ENCODE measurements at places on chromosomes 1 and 21.

GRCh38 chr1:74356493-74356892, 121.3 kb downstream of the TNNI3K start:
- no peaks in the 10 kb centered on the region for H3K27me3 ChIP-seq
- DNase-seq = no peak
- H3K36me3 ChIP-seq = no peaks in the 10 kb centered on the region

- DNase-seq = no peak
- no peak overlapping the region for H3K4me3 ChIP-seq
- no peaks in the 10 kb centered on the region for H3K4me1 ChIP-seq
- H3K36me3 ChIP-seq = peaks cover 36% of the 10 kb centered on the region
- no peak overlapping the region for H3K27ac ChIP-seq
These were observed 13.6 kb downstream of the THAP3 start for GRCh38 chr1:6638226-6638625.

DNA sequence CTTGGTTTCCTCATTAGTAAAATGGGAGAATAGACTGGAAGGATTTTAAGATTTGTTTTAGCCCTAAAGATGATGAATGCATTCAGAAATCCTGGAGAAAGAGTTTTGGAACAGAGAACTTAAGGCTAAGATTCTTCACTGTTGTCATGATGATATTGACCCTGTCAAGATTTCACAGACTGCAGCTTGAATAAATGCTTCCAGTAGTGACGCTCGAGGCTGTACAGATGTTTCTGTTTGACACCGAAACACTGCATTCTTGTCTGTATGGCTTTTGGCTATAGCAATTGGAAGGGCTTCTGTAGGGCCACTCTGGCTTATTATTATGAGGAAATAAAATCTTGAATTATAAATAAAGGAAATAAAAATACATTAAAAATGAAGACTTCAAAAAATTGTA, 25.7 kb downstream of the SIM2 start:
- H3K4me3 ChIP-seq = no peak overlapping the region
- no peaks in the 10 kb centered on the region for H3K36me3 ChIP-seq
- peaks cover 3% of the 10 kb centered on the region for H3K27me3 ChIP-seq

DNA sequence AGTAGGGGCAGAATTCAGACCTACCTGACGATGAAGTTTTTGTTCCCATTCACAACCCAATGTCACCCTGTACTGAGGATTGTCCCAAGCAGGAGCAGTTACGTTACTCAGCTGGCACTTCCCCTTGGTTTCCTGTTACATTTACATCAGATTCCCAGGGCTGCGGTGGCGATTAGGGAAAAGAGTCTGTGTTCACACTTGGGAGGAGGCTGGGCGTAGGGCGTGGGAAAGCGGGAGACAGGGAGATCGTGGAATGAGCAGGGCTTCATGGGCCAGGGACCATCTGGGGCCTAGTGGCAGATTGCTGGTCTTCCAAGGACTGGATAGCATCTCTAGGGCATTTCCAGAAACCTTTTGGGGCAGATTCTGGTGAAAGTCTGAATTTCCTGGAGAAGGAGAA, 39.0 kb downstream of the TBX19 start:
- no peak overlapping the region for H3K27ac ChIP-seq
- DNase-seq = no peak
- no peaks in the 10 kb centered on the region for H3K27me3 ChIP-seq
- peaks cover 17% of the 10 kb centered on the region for H3K4me1 ChIP-seq
- H3K36me3 ChIP-seq = peaks cover 2% of the 10 kb centered on the region

DNA sequence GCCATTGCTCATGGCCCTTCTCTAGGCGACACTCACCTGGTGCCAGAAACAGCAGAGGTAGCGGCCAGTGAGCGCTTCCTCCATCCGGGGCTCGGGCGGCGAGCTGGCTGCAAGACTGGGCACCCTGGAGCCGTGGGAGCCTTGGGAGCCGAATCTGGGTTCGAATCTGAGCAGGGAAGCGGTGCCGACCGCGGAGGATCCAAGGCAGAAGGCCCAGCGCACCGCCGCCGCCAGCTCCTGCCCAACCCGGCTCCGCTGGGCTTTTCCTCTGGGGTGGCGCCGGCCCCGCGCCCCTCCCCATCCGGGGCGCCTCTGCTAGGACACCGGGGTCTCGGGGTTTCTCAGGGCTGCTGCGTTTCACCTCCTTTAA, 1.7 kb upstream of the PRDM16 start:
- DNase-seq = no peak
- peaks cover 21% of the 10 kb centered on the region for H3K27me3 ChIP-seq
- no peaks in the 10 kb centered on the region for H3K36me3 ChIP-seq
- H3K27ac ChIP-seq = no peak overlapping the region

GRCh38 chr1:158076441-158076840, 83.0 kb downstream of the KIRREL1 start:
- no peak overlapping the region for H3K4me3 ChIP-seq
- no peaks in the 10 kb centered on the region for H3K4me1 ChIP-seq
- no peaks in the 10 kb centered on the region for H3K36me3 ChIP-seq
- H3K27me3 ChIP-seq = peaks cover 3% of the 10 kb centered on the region
- H3K27ac ChIP-seq = no peak overlapping the region

DNA sequence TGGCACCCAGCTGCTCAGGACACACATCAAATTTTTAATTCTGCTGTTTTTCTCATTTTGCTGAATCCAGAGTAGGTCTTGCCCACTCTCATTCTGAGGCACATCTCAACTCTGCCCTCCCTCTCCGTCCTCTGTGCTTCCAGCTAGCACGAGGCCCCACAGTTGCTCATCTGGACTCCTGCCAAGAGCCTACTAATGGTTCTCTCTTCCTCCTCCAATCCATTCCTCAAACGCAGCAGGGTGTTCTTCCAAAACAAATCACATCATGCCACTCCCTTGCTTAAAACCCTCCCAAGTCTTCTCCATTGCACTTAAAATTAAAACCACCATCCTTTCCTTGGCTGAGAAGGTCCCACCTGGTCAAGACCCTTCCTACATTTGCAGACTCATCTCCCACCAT, 49.8 kb upstream of the SCAF4 start:
- no peak for DNase-seq
- no peak overlapping the region for H3K4me3 ChIP-seq
- H3K4me1 ChIP-seq = peaks cover 2% of the 10 kb centered on the region
- H3K36me3 ChIP-seq = peaks cover 2% of the 10 kb centered on the region

GRCh38 chr1:156281693-156282478, 739 bp downstream of the SMG5 start:
- H3K27me3 ChIP-seq = no peaks in the 10 kb centered on the region
- H3K36me3 ChIP-seq = peaks cover 25% of the 10 kb centered on the region
- peak overlapping the region; percentile 93 for H3K4me3 ChIP-seq
- DNase-seq = peak; percentile 70

GRCh38 chr1:185132534-185132933, 24.2 kb downstream of the TRMT1L start:
- H3K4me1 ChIP-seq = peaks cover 2% of the 10 kb centered on the region
- H3K27ac ChIP-seq = no peak overlapping the region
- H3K4me3 ChIP-seq = no peak overlapping the region
- peaks cover 56% of the 10 kb centered on the region for H3K36me3 ChIP-seq
- no peak for DNase-seq

- H3K4me3 ChIP-seq = no peak overlapping the region
- H3K27me3 ChIP-seq = peaks cover 10% of the 10 kb centered on the region
- DNase-seq = peak; percentile 94
- peaks cover 7% of the 10 kb centered on the region for H3K4me1 ChIP-seq
These were observed 4.4 kb upstream of the LGR6 start for GRCh38 chr1:202189001-202189790.

DNA sequence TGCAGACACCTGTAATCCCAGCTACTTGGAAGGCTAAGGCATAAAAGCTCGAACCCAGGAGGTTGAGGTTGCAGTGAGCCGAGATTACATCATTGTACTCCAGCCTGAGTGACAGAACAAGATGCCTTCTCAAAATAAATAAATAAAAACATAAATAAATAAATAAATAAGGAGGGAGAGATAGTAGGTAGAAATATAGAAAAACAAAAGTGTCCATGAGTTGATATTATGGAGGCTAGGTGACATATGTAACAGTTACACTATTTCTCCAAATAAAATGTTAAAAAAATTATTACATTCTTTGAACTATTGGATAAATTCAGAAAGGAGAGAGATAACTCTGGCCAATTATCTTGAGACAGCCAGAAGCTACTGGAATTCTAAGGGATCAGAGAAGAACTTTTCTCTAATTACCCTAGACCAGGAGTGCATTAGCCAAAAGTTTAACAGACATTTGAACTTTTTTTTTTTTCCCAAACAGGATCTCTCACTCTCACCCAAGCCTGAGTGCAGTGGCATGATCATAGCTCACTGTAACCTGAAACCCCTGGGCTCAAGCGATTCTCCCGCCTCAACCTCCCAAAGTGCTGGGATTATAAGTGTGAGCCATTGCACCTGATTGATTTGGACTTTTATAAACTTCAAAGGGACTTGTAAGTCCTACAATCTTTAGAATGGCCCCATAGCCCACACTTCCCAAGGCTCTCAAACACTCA, 17.6 kb downstream of the SYNJ1 start:
- H3K27ac ChIP-seq = no peak overlapping the region
- H3K4me3 ChIP-seq = no peak overlapping the region
- peaks cover 17% of the 10 kb centered on the region for H3K4me1 ChIP-seq
- peak; percentile 43 for DNase-seq
- no peaks in the 10 kb centered on the region for H3K27me3 ChIP-seq
- peaks cover 13% of the 10 kb centered on the region for H3K36me3 ChIP-seq

DNA sequence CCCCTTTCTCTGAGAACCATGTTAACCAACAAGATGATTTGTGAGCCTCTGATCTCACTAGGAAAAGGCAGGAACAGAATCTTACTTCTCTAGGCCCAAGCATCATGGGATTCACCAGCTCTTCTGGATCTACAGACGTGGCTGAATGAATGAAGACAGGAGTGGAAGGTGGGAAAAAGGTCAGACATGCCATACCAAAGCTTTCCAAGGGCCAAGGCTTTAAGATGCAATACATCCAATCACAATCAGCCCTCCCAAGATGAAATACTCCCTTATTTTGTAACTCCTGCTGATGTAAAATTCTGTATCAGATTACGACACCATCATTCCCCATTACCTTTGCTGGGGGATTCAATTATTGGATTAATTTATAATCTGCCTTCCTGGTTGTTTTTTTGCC, 80.9 kb downstream of the SSBP3 start:
- no peaks in the 10 kb centered on the region for H3K27me3 ChIP-seq
- H3K27ac ChIP-seq = no peak overlapping the region
- no peak for DNase-seq
- H3K4me1 ChIP-seq = peaks cover 29% of the 10 kb centered on the region

- H3K36me3 ChIP-seq = no peaks in the 10 kb centered on the region
- DNase-seq = no peak
- H3K4me3 ChIP-seq = no peak overlapping the region
These were observed 74.6 kb downstream of the DNTTIP2 start for GRCh38 chr1:93804412-93804811.

- DNase-seq = peak; percentile 77
- H3K36me3 ChIP-seq = peaks cover 25% of the 10 kb centered on the region
- peaks cover 48% of the 10 kb centered on the region for H3K4me1 ChIP-seq
- peak overlapping the region; percentile 73 for H3K27ac ChIP-seq
- H3K4me3 ChIP-seq = peak overlapping the region; percentile 68
- no peaks in the 10 kb centered on the region for H3K27me3 ChIP-seq
These were observed 7.8 kb downstream of the SLC41A1 start for GRCh38 chr1:205805082-205805711.

DNA sequence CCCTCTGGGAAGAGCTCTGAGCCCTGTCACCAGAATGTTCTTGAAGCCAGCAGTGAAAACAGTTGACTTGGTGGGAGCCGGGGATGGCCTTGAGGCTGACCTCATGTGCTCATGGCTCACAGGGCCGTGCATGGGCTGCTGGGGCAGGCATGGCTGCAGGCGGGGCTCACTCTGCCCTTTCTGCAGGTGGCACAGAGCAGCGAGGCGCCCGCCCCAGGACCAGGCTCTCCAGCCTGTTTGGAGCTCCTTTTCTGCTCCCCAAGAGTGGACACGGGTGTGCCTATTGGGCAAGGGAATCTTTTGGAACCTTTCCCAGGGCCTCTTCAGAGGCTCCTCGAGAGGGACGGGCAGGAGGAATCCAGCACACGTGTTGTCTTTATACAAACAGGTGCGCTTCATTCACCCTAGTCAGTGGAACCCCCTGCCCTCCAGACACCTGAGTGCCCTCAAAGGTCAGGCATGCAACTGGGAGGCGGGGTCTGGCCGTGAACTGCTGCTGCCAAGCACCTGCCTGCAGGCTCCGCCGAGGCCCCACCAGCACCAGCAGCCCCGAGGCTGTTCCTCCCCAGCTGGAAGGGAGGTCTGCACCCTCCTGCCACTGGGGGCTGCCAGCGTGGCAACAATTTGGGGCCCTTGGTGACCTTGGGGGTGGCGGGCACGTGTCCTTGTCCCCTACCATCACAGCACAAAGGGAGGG, 2.6 kb upstream of the TTC34 start:
- H3K4me1 ChIP-seq = no peaks in the 10 kb centered on the region
- DNase-seq = no peak
- no peaks in the 10 kb centered on the region for H3K36me3 ChIP-seq
- no peak overlapping the region for H3K4me3 ChIP-seq

DNA sequence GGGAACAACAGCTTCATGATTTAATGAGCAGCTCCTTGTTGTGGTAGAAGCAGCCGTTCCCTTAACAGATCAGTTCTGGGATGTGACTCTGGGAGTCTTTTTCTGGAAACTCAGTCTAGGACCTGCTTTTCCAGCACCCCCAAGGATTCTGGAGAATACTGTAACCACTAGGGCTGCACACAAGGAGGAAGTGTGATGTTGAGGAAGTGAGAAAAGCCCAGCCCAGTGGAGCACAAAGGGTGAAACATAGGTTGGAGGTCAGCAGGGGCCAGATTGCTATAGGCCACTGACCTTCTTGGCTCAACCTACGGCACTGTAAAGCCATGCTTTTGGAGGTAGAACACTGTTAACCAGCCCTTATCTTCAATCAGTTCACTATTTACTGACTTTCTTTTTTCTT, 10.1 kb upstream of the PLA2G5 start:
- no peaks in the 10 kb centered on the region for H3K36me3 ChIP-seq
- no peak overlapping the region for H3K4me3 ChIP-seq
- no peak for DNase-seq
- H3K27me3 ChIP-seq = peaks cover 20% of the 10 kb centered on the region
- H3K4me1 ChIP-seq = peaks cover 22% of the 10 kb centered on the region

DNA sequence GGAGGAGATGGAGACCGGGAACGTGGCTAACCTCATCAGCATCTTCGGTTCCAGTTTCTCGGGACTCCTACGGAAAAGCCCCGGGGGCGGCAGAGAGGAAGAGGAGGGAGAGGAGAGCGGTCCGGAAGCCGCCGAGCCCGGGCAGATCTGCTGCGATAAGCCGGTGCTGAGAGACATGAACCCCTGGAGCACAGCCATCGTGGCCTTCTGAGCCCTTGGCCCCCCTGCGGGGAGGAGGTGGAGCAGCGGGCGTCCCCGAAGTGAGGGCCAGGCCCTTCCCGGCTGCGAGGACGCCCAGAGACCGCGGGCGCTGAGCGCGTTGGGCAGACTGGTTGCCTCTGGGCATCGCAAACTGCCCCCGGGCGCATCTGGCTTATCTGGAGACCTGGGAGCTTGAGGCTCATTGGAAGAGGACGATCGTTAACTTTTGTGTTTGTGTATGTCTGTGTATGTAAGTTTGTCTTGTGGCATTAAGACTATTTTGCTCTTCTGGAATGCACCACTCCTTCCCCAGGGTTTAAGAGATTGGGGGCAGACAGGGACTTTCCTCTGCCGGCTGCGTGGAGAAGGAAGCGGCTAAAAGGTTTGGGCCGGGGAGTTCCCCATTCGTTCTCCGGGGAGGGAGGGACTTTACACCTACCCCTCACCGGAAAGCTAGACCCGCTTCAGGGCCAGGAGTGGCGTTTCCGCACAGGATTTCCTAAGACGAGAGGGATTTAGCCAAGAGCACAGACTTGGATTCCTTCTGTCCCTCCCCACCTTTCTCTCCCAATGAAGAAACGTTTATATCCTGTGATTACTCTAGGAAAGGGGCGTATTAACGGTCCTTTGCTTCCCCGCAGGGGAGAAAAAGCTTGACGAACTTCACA, 1.4 kb downstream of the IER5 start:
- peaks cover 54% of the 10 kb centered on the region for H3K36me3 ChIP-seq
- H3K27me3 ChIP-seq = peaks cover 2% of the 10 kb centered on the region
- DNase-seq = peak; percentile 94
- H3K27ac ChIP-seq = peak overlapping the region; percentile 98
- H3K4me3 ChIP-seq = peak overlapping the region; percentile 99

Measured in activated CD4-positive, alpha-beta T cell treated with anti-CD3 and anti-CD28 coated beads, Interleukin-2, amount 10 ng/mL, durations not matched to agents 24 days and 14 days (primary cell).